Uterus (tissue), 4 donors: ENCODE measurements at places on chromosomes 11 and 22.

- no peak for DNase-seq
Measured at GRCh38 chr22:28911777-28912669, 28.7 kb downstream of the ZNRF3 start.

DNA sequence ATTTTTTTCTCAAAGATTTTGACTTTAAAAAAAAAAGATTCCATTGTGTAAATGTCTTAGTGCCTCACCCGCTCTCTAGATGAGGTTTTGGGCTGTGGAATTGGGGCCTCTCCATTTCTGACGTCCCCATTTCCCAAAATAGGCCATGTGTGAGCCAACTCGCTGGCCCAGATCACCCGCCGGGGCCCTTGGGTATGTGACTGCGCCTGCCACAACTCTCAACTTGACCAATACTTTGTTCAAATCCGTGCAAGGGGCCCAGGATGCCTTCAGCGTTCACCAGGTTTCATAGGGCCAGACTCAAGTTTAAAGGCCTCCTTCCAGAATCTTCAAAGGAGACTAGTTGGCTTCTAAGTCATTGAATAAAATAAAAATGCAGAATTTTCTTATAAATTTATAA is 96.0 kb downstream of the DHCR7 start:
- no peak for DNase-seq

- no peak for DNase-seq
Measured at GRCh38 chr11:73257342-73258103, 14.6 kb upstream of the P2RY6 start.

- no peak for DNase-seq
Measured at GRCh38 chr11:72924568-72925190, 110.5 kb downstream of the ATG16L2 start.

DNA sequence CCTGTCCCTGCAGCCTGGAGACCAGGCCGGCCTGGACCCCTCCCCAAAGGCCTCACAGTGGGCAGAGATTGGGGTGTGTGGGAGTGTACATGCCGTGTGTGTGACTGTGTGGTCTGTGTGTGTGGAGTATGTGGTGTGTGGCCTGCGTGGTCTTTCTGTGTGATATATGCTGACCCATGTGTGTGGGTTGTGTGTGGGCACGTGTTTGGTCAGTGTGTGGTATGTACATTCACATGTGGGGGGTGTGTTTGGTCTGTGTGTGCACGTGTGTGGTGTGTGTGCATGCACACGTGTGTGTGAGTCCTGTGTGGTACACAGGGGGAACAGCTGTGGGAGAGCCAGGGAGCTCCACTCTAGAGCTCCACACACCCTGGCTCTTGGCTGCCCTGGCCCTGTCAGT is 1185.1 kb downstream of the BRD1 start:
- DNase-seq = no peak

DNA sequence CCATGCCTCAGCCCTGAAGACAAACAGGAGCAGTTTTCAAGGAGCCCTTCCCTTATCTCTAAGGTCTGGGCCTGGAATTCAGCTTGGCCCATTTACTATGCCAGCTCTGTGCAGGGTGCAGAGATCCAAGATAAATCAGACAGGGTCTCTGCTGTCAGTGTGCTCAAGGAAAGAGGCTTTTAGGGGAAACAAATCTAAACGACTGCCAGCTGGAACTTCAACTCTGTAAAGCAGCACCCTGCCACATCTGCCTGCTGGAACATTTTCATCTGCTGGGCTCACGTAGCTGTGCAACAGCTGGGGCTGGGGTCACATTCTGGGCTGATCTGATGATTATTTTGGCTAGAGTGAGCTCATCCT is 19.8 kb upstream of the EHF start:
- DNase-seq = no peak

DNA sequence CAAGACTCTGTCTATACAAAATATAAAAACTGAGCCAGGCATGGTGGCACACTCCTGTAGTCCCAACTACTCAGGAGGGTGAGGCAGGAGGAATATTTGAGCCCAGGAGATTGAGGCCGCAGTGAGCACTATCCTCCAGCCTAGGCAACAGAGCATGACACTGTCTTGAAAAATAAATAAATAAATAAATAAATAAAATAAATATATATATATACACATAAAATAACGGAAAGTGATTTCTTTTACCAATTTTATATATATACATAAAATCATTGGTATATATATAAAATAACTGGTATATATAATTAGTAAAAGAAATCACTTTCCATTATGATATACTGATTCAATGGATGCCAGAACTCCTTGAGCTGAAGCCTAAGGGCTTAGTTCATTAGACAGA is 91.8 kb downstream of the MRTFA start:
- DNase-seq = no peak

DNA sequence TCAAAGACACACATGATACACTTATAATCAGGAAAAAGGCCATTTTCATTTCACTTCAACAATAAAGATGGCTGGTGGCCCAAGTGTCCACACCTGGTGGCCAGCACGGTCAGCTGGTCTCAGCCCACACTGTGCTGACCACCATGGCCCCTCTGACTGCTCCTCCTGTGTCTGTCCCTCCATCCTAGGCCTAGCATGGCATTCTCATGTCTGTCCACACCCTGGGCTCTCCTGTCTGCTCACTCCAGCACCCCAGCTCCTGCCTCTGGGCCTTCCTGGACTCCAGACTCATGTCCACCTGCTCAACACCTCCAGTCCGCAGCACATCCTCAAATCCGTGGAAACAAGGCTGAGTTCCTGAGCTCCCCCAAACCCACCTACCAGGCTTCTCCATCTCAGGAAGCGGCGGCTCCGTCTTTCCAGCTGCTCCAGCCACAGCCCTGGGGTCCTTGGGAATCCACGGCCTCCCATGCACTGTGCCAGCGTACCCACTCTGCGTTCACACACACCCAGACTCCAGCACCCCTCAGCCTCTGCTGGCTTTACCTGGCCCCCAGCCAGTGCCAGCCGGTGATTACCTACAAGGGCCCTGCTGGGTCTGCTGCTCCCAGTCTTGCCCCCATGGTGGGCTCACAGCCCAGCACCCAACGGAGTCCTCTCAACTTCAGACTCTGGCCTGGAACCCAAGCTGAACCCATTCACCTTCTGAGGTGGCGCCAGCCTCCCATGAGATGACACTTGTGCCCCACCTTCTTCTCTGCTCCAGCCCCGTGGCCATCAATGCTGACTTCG is 13.9 kb downstream of the SIRT3 start:
- DNase-seq = no peak
